ENCODE measurements at places on chromosomes 6 and 20. TPM values are rescaled to one million over a fixed set of nuclear protein-coding genes. Genes with fewer than 3 reads are reported as not detected.

GRCh38 chr6:47701363-47701762 lies 3.0 kb downstream of the ADGRF4 start:
- H3K4me1 ChIP-seq, result no peaks in the 10 kb centered on the region
- peaks cover 2% of the 10 kb centered on the region for H3K27me3 ChIP-seq
- H3K36me3 ChIP-seq, result no peaks in the 10 kb centered on the region
- DNase-seq, result no peak
- no peak overlapping the region for H3K4me3 ChIP-seq

DNA sequence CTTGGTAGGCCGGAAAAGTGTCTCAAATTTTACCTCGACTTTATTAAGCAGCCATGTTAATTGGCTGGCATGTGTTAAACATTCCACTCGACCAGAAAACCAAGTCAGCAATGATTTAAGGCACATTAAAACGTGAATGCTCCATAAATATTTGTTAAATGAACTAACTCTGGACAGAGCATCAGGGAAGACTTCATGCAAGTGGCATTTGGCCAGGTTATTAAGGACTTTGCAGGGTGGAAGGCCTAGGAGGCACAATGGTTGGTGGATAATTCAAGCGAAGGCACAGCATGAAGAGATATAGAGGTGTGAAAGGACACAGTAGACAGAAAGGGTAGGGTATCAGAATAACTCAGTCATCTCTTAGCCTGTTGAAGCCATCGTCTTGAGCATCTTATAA lies 23.0 kb downstream of the ELOVL5 start:
- peaks cover 10% of the 10 kb centered on the region for H3K36me3 ChIP-seq
- no peak overlapping the region for H3K4me3 ChIP-seq
- H3K4me1 ChIP-seq, result peaks cover 73% of the 10 kb centered on the region
- no peak for DNase-seq
- H3K27ac ChIP-seq, result no peak overlapping the region

DNA sequence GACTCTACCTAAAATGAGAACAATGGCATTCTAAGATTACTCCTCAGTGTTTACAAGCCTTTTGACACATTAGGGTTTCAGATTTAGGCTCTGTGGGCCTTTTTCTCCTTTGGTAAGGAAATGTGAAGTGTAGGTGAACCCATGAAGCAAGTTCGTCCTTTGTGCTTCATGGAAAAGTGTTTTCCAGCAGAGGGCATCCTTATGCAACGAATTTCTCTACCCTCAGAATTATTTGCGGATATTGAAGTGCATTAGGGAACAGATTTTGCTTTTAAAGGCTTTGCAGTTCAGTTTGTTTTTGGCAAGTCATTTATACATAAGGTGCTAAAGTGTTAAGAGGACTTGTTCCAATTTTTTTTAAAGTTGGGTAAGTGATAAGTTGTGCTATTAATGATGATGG lies 55.7 kb upstream of the FERMT1 start:
- no peak for DNase-seq
- no peak overlapping the region for H3K4me3 ChIP-seq
- no peak overlapping the region for H3K27ac ChIP-seq
- peaks cover 3% of the 10 kb centered on the region for H3K27me3 ChIP-seq

DNA sequence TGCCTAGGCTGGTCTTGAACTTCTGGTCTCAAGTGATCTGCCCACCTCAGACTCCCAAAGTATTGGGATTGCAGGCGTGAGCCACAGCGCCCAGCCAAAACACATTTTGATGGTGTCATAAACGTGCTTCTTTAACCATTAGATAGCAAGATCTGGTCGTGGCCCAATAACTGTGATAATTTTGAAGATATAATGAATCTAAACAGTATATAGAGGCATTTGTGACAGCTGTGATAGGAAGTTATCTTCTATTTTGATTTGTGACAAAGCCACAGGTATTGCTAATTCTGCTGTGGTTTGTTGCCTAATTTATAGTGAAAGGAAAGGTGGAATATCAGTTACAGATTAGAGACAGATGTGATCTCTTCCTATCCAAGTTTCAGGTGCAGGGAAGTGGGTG lies 695 bp upstream of the OXT start:
- H3K36me3 ChIP-seq, result no peaks in the 10 kb centered on the region
- DNase-seq, result no peak
- peaks cover 21% of the 10 kb centered on the region for H3K4me1 ChIP-seq
- peak overlapping the region; percentile 74 for H3K4me3 ChIP-seq
- H3K27ac ChIP-seq, result no peak overlapping the region

DNA sequence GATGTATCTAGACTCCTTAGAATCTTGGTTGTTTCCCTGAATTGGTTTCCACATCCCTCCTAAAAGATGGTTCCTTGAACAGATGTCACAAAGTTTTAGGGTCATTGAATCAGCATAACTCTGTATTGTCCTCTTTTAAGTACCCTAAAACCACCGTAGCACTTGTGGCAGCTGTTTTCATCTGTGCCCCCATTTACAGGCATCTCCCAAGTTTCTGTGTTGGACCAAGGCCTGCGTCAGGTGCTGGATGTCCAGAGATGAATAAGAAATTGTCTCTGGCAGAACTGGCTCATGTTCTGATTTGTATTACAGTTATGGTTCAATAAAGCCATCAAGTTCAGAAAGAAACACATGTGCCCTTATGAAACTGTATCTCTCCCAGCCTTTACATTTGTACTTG lies 48.3 kb downstream of the CTNNBL1 start:
- no peak overlapping the region for H3K4me3 ChIP-seq
- peaks cover 32% of the 10 kb centered on the region for H3K36me3 ChIP-seq
- DNase-seq, result no peak
- no peak overlapping the region for H3K27ac ChIP-seq
- H3K4me1 ChIP-seq, result peaks cover 29% of the 10 kb centered on the region

Gene FERMT1
- total RNA-seq, result 0.33 TPM

Gene AKAP7
- 4.3 TPM for total RNA-seq
